ENCODE measurements at places on chromosomes 2 and 18. TPM values are rescaled to one million over a fixed set of nuclear protein-coding genes. Genes with fewer than 3 reads are reported as not detected.

ECEL1 gene
- 1.4 TPM for total RNA-seq

MYCN gene
- total RNA-seq = 12.1 TPM

TUBA3E gene
- total RNA-seq = not detected

RGPD3 gene
- total RNA-seq = 0.73 TPM

RAB6C gene
- 0.15 TPM for total RNA-seq

B3GNT7 gene
- 6.5 TPM for total RNA-seq

MEX3C gene
- 30.6 TPM for total RNA-seq

KIF5C gene
- total RNA-seq = 2.4 TPM

NAT8 gene
- not detected for total RNA-seq

TRIM54 gene
- not detected for total RNA-seq

IL36RN gene
- not detected for total RNA-seq

HAAO gene
- total RNA-seq = 3.6 TPM

MRO gene
- 11.7 TPM for total RNA-seq

GRCh38 chr2:2530334-2530733 lies 199.3 kb upstream of the MYT1L start:
- no peaks in the 10 kb centered on the region for H3K27me3 ChIP-seq
- H3K27ac ChIP-seq = no peak overlapping the region
- H3K36me3 ChIP-seq = no peaks in the 10 kb centered on the region
- H3K4me3 ChIP-seq = no peak overlapping the region
- no peak for DNase-seq

- no peaks in the 10 kb centered on the region for H3K36me3 ChIP-seq
- peaks cover 10% of the 10 kb centered on the region for H3K4me1 ChIP-seq
- no peaks in the 10 kb centered on the region for H3K27me3 ChIP-seq
- DNase-seq = no peak
- no peak overlapping the region for H3K4me3 ChIP-seq
These were observed 104.4 kb upstream of the SALL3 start for GRCh38 chr18:78875016-78875777.

DNA sequence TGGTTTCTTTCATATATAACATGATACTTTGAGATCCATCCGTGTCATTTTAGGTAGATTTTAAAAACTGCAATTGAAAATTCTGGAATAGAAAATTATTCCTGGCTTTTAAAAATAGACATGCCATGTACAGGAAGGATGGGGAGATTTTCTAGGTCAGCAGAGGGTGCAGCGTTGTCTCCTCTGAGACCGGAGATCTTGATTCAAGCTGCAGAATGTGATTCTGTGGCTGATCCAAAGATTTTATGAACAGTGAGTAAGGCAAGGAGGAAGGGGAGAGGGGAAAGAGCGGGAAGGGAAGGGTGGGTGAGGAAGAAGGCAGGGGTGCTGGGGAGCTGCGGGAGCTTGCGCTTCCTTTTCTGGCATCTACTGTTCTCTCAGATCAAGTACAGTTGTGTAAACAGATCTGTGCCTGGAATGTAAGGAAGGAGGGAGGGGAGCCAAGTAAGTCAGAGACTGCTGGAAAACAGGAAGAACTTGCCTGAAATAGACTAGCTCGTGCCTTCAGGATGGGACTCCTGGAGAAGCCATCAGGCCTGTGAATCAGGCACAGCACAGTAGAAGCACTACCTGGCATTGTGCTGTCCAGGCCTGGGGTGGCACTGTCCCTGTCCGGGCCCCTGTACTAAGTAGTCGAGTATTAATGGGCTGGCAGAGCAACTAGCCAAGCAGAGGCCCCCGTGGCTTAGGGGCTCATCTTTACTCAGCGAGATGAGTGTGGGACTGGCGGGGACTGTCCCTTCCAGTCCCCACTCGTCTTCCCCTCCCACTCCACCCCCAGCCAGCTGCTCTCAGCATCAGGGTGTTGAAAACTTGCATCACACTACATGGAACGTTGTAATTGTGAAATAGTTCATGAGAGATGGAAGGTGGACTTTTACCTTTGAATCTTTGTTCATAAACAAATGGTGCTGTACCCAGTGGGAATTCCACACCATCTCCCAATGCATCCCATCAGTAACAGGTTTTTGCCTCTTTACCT lies 163.5 kb downstream of the UXS1 start:
- H3K36me3 ChIP-seq = no peaks in the 10 kb centered on the region
- peaks cover 8% of the 10 kb centered on the region for H3K4me1 ChIP-seq
- DNase-seq = peak; percentile 41
- no peak overlapping the region for H3K4me3 ChIP-seq
- no peaks in the 10 kb centered on the region for H3K27me3 ChIP-seq

- H3K27ac ChIP-seq = no peak overlapping the region
- H3K4me3 ChIP-seq = no peak overlapping the region
These were observed 35.6 kb downstream of the PPP3R1 start for GRCh38 chr2:68216454-68217310.

GRCh38 chr18:59921384-59921891 lies 21.6 kb downstream of the PMAIP1 start:
- H3K4me3 ChIP-seq = no peak overlapping the region
- H3K4me1 ChIP-seq = peaks cover 23% of the 10 kb centered on the region
- no peak for DNase-seq
- no peaks in the 10 kb centered on the region for H3K27me3 ChIP-seq
- H3K36me3 ChIP-seq = no peaks in the 10 kb centered on the region
- H3K27ac ChIP-seq = no peak overlapping the region

DNA sequence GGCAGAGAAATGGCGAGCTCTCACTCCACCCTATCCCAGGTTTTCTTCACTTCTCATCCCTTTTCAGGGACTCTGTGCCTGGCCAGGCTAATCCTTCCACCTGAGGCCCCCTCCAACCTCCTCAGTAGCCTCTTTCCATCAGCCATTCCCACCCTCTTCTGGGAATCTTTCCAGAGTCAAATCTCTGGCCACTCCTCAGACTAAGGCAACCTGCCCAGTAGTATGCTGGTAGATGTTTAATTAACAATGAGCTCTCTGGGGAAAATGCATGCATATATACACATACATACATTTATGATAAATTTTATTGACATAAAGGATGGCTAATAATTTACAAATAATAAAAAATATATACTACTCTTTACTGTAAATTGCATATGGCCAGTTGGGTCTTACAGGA lies 11.4 kb upstream of the ASPRV1 start:
- H3K27ac ChIP-seq = no peak overlapping the region
- no peaks in the 10 kb centered on the region for H3K27me3 ChIP-seq
- no peaks in the 10 kb centered on the region for H3K4me1 ChIP-seq
- no peak for DNase-seq

GRCh38 chr2:28276807-28277206 lies 115.9 kb upstream of the FOSL2 start:
- no peaks in the 10 kb centered on the region for H3K4me1 ChIP-seq
- H3K36me3 ChIP-seq = no peaks in the 10 kb centered on the region
- no peak overlapping the region for H3K4me3 ChIP-seq
- no peak overlapping the region for H3K27ac ChIP-seq
- DNase-seq = no peak

- no peak overlapping the region for H3K27ac ChIP-seq
- H3K4me1 ChIP-seq = peaks cover 9% of the 10 kb centered on the region
- DNase-seq = no peak
- H3K36me3 ChIP-seq = no peaks in the 10 kb centered on the region
These were observed 96.0 kb downstream of the TMEM17 start for GRCh38 chr2:62410015-62410453.

GRCh38 chr2:234970477-234970882 lies 18.7 kb downstream of the SH3BP4 start:
- H3K4me3 ChIP-seq = no peak overlapping the region
- H3K36me3 ChIP-seq = no peaks in the 10 kb centered on the region
- DNase-seq = no peak
- no peaks in the 10 kb centered on the region for H3K4me1 ChIP-seq
- no peaks in the 10 kb centered on the region for H3K27me3 ChIP-seq

DNA sequence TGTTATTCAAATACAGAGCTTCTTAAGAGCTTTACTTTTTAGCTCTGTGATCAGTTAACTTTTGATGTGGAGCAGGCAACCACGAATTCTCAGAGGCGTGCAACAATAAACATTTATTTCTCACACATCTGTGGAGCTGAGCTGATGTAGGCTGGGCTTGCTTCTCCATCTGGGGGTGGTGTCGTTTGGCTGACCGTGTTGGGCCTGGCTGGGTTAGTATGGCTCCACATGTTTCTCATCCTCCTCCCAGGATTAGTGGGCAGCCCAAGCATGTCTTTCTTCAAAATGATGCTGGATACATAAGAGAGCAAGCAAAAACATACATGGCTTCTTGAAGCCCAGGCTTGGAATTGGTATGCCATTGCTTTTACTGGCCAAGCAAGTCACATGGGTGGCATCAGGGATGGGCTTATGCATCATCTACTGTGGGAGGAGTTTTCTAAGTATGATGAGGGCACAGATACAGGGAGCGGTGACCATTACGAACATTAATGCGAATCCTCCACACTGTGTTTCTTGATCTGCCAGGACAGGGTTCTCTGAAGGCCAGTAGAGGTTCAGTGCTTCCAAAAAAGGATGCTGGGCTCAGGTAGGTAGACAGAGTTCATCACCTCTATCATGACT lies 157.0 kb upstream of the TNP1 start:
- no peak for DNase-seq
- no peaks in the 10 kb centered on the region for H3K36me3 ChIP-seq
- no peak overlapping the region for H3K27ac ChIP-seq
- H3K27me3 ChIP-seq = no peaks in the 10 kb centered on the region

DNA sequence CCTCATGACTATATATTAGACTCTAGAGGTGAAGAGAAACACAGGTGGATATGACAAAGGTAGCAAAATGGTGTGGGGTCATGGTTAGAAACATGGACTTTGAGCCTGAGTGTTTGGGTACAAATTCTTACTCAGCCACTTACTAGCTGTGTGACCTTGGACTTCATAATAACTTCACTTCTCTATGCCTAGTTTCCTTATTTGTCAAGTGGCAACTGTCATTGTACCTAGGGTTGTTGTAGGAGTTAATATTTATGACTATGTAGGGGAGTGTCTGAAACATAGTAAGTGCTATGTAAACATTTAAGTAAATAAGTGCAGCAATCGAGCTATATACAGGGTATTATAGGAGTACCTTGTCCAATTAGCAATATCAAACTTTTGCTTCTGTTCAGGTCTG lies 49.7 kb upstream of the RAPH1 start:
- H3K4me1 ChIP-seq = peaks cover 46% of the 10 kb centered on the region
- no peak for DNase-seq
- no peaks in the 10 kb centered on the region for H3K27me3 ChIP-seq
- no peaks in the 10 kb centered on the region for H3K36me3 ChIP-seq
- no peak overlapping the region for H3K27ac ChIP-seq

GRCh38 chr2:16243411-16243996 lies 303.2 kb downstream of the MYCN start:
- no peak overlapping the region for H3K27ac ChIP-seq
- H3K4me3 ChIP-seq = no peak overlapping the region
- no peaks in the 10 kb centered on the region for H3K36me3 ChIP-seq
- no peaks in the 10 kb centered on the region for H3K27me3 ChIP-seq
- DNase-seq = no peak

DNA sequence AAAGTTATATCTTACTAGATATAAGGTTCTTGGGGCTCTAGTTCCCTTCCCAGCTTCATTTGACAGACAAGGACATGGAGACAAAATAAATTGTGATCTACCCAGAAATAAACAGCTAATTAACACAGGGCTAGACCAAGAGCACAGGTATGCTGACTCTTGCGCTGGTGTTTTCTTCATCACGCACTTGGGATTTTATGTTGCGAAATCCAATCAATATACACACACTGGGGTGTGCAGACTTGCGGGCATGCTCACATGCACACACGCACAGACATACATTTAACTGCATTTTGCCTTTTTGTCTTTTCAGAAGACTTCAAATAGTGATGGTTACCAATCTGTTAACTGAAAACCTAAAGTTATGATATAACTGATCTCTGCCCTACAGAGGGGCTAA lies 91.2 kb downstream of the LRATD1 start:
- no peak overlapping the region for H3K27ac ChIP-seq
- H3K4me3 ChIP-seq = no peak overlapping the region
- no peaks in the 10 kb centered on the region for H3K27me3 ChIP-seq
- H3K4me1 ChIP-seq = no peaks in the 10 kb centered on the region
- DNase-seq = no peak

DNA sequence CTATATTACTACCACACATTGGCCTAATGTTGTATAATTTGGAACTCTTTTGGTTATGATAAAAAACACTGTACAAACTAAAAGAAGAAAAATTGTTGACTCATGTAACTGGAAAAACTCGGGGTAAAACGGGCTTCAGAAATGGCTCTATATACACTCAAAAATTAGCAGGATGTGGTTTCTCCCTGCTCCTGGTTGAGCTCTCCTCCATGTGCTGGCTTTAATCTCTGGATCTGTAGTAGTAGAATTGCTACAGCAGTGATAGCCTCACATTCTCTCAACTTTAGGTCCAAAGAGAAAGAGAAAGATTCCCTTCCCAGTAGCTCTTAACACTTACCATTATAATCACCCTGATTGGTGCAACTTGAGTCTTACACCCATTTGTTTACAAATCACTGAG lies 274.9 kb upstream of the GALNT5 start:
- H3K36me3 ChIP-seq = no peaks in the 10 kb centered on the region
- no peak for DNase-seq
- H3K27me3 ChIP-seq = no peaks in the 10 kb centered on the region
- H3K4me1 ChIP-seq = no peaks in the 10 kb centered on the region
- no peak overlapping the region for H3K4me3 ChIP-seq
- no peak overlapping the region for H3K27ac ChIP-seq

- H3K27ac ChIP-seq = no peak overlapping the region
- no peaks in the 10 kb centered on the region for H3K27me3 ChIP-seq
- no peak for DNase-seq
- H3K4me1 ChIP-seq = no peaks in the 10 kb centered on the region
These were observed 394.9 kb downstream of the ARHGAP15 start for GRCh38 chr2:143524119-143524553.

- H3K36me3 ChIP-seq = no peaks in the 10 kb centered on the region
- peaks cover 84% of the 10 kb centered on the region for H3K4me1 ChIP-seq
- DNase-seq = no peak
- no peak overlapping the region for H3K27ac ChIP-seq
- H3K27me3 ChIP-seq = no peaks in the 10 kb centered on the region
These were observed 110.9 kb upstream of the COPS8 start for GRCh38 chr2:236974752-236975151.

- H3K4me3 ChIP-seq = no peak overlapping the region
- H3K27ac ChIP-seq = no peak overlapping the region
- no peaks in the 10 kb centered on the region for H3K36me3 ChIP-seq
- DNase-seq = no peak
- peaks cover 28% of the 10 kb centered on the region for H3K4me1 ChIP-seq
These were observed 19.2 kb upstream of the TANK start for GRCh38 chr2:161141033-161141432.

- no peaks in the 10 kb centered on the region for H3K4me1 ChIP-seq
- H3K27ac ChIP-seq = no peak overlapping the region
- H3K27me3 ChIP-seq = no peaks in the 10 kb centered on the region
These were observed 117.1 kb upstream of the SP5 start for GRCh38 chr2:170598067-170598395.

GRCh38 chr2:176461809-176462670 lies 192.8 kb downstream of the MTX2 start:
- no peaks in the 10 kb centered on the region for H3K36me3 ChIP-seq
- no peak overlapping the region for H3K27ac ChIP-seq
- no peaks in the 10 kb centered on the region for H3K4me1 ChIP-seq

- no peak overlapping the region for H3K4me3 ChIP-seq
- no peaks in the 10 kb centered on the region for H3K27me3 ChIP-seq
- no peak for DNase-seq
- H3K27ac ChIP-seq = no peak overlapping the region
These were observed 248.5 kb downstream of the ZNF516 start for GRCh38 chr18:76246590-76246989.
